Endothelial cell (in vitro differentiated cells): ENCODE measurements at places on chromosomes 1 and 21. TPM values are rescaled to one million over a fixed set of nuclear protein-coding genes. Genes with fewer than 3 reads are reported as not detected.

The DMRTB1 gene
- total RNA-seq = not detected

DNA sequence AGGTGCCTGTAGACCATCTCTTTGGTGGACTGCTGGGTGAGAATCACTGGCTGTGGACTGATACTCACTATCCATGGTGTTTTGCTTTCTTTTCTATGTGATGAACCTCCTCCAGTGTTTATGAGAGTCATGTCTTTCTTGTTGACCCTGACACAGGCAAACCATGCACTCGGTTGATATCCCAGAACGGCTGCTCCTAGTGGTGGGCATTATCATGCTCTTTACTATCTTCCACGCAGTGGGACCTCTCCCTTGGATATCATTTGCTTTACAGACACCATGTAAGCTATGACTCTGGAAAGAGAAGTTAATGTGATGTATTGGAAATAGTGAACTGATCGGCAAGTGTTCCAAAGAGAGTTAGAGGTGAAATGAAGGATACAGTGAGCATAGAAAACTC is 1455.6 kb downstream of the BRINP3 start:
- no peak overlapping the region for H3K4me3 ChIP-seq
- no peaks in the 10 kb centered on the region for H3K36me3 ChIP-seq
- DNase-seq = no peak

DNA sequence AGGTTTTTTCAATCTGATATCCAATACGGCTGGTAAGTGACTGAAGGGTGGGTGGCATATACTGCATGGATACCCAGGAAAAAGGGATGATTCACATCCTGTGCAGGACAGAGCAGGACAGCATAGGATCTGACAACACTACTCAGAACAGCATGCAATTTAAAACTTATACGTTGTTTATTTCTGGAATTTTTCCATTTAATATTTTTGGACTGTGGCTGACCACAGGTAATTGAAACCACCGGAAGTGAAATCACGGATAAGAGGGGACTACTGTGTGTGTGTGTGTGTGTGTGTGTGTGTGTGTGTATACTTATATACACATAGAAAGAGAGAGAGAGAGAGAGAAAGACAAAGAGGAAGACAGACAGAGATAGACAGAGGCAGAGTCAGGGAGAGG is 23.0 kb downstream of the ERICH3 start:
- peaks cover 14% of the 10 kb centered on the region for H3K4me1 ChIP-seq
- no peaks in the 10 kb centered on the region for H3K36me3 ChIP-seq
- H3K27me3 ChIP-seq = no peaks in the 10 kb centered on the region

- no peak overlapping the region for H3K4me3 ChIP-seq
- no peaks in the 10 kb centered on the region for H3K36me3 ChIP-seq
- peaks cover 4% of the 10 kb centered on the region for H3K27me3 ChIP-seq
- H3K27ac ChIP-seq = peak overlapping the region; percentile 63
- DNase-seq = no peak
Observed at GRCh38 chr1:94672001-94672400, 130.4 kb upstream of the F3 start.

- H3K27me3 ChIP-seq = peaks cover 3% of the 10 kb centered on the region
- H3K4me3 ChIP-seq = no peak overlapping the region
- H3K27ac ChIP-seq = no peak overlapping the region
- DNase-seq = no peak
Observed at GRCh38 chr1:100778748-100779147, 59.2 kb downstream of the VCAM1 start.

GRCh38 chr1:19410393-19410792 is 74.9 kb downstream of the CAPZB start:
- peaks cover 6% of the 10 kb centered on the region for H3K27me3 ChIP-seq
- H3K4me3 ChIP-seq = no peak overlapping the region
- DNase-seq = no peak
- no peaks in the 10 kb centered on the region for H3K36me3 ChIP-seq

The NDUFV3 gene
- 28.1 TPM for total RNA-seq

GRCh38 chr1:3698660-3699408 is 46.5 kb downstream of the TP73 start:
- DNase-seq = no peak
- H3K4me1 ChIP-seq = peaks cover 3% of the 10 kb centered on the region
- H3K27me3 ChIP-seq = peaks cover 15% of the 10 kb centered on the region
- no peak overlapping the region for H3K4me3 ChIP-seq
- no peak overlapping the region for H3K27ac ChIP-seq
- H3K36me3 ChIP-seq = no peaks in the 10 kb centered on the region

DNA sequence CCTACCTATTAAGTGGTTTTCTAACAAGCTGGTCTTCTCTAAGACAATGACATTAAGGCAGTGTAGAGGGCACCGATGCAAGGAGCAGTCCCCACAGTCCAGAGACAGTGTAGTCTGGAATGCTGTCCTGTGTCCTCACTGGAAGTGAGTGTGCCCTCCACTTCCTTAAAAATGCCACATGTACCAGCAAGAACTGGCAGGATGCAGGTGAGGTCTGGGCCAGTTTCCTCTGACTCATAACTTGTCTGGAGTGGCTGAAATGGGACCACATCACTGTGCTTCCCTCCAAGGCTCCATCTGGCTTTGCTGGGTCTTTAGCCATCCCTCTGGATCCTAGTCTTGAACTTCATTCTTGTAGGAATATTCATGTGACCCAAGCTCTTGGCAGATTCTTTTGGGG is 170.5 kb upstream of the KIAA0040 start:
- peaks cover 4% of the 10 kb centered on the region for H3K36me3 ChIP-seq
- H3K27ac ChIP-seq = no peak overlapping the region
- no peaks in the 10 kb centered on the region for H3K27me3 ChIP-seq
- no peak overlapping the region for H3K4me3 ChIP-seq
- no peak for DNase-seq

The TIE1 gene
- total RNA-seq = 643 TPM

The SPATA45 gene
- 0.82 TPM for total RNA-seq

GRCh38 chr1:66327588-66327987 is 206.4 kb upstream of the SGIP1 start:
- H3K27ac ChIP-seq = no peak overlapping the region
- H3K27me3 ChIP-seq = peaks cover 2% of the 10 kb centered on the region
- H3K4me1 ChIP-seq = peaks cover 44% of the 10 kb centered on the region
- no peak for DNase-seq
- no peak overlapping the region for H3K4me3 ChIP-seq
- H3K36me3 ChIP-seq = no peaks in the 10 kb centered on the region

The RGS7 gene
- total RNA-seq = 1.4 TPM

DNA sequence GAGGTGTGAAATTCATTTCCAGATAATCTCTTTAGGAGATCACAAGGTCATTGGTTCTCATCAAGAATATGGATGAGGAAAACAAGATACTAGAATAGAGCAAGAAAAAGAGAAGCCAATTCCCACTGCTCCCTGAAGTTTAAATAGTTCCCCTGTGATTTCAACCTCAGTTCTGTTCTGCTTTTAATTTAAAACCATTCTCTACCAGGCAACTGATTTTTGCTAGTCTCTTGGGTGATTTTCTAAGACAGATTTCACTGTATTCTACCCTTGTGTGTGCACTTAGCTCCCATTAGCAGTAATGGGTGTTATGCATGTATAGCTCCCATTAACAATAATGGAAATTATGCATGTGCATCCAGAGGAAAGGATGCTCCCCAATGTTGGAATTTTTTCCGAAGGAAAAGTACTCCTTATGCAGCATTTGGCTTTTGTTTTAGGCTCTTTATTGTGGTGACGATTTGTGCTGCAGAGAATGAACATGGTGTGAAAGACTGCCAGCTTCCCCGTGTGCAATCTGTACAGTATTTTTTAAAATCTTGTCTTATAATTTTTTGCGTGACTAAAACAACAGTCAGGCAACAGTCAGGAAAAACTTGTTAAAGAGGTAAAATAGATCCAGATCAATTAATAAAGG is 144.0 kb upstream of the ZRANB2 start:
- no peaks in the 10 kb centered on the region for H3K36me3 ChIP-seq
- DNase-seq = no peak
- H3K4me1 ChIP-seq = peaks cover 8% of the 10 kb centered on the region
- H3K4me3 ChIP-seq = no peak overlapping the region

GRCh38 chr1:158020886-158021620 is 27.6 kb downstream of the KIRREL1 start:
- H3K4me1 ChIP-seq = peaks cover 90% of the 10 kb centered on the region
- DNase-seq = no peak
- peaks cover 8% of the 10 kb centered on the region for H3K36me3 ChIP-seq
- H3K4me3 ChIP-seq = no peak overlapping the region
- H3K27ac ChIP-seq = peak overlapping the region; percentile 97

GRCh38 chr1:156464825-156465452 is 35.6 kb downstream of the MEF2D start:
- no peak overlapping the region for H3K27ac ChIP-seq
- H3K27me3 ChIP-seq = peaks cover 10% of the 10 kb centered on the region
- H3K36me3 ChIP-seq = peaks cover 22% of the 10 kb centered on the region
- no peak for DNase-seq

DNA sequence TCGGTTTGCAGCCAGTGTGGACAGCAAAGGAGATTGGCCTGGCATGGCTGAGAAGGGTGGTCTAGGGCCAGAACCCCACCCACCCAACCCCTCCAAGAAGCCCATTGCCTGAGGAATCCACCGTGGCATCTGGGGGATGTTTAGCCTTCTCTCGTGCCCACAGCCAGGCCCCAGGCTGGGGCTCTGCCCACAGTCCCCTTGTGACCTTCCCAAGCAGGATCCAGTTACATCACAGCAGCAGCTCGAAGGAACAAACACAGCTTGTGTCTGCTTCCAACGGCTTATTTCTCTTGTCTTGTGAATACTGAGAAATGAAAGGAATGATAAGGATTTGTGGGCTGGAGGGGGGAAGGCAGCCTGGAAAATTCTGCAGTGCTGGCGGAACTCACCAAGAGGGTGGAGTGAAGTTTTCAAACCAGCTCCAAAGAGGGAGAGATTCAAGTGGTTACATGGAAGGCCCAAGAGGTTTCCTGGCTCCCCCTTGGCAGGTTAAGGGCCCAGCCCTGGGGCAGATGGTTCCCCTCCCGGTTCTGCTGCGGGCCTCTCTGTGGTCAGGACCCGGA is 61.6 kb downstream of the DHRS3 start:
- no peak overlapping the region for H3K27ac ChIP-seq
- peaks cover 7% of the 10 kb centered on the region for H3K4me1 ChIP-seq
- no peak for DNase-seq
- peaks cover 3% of the 10 kb centered on the region for H3K27me3 ChIP-seq

DNA sequence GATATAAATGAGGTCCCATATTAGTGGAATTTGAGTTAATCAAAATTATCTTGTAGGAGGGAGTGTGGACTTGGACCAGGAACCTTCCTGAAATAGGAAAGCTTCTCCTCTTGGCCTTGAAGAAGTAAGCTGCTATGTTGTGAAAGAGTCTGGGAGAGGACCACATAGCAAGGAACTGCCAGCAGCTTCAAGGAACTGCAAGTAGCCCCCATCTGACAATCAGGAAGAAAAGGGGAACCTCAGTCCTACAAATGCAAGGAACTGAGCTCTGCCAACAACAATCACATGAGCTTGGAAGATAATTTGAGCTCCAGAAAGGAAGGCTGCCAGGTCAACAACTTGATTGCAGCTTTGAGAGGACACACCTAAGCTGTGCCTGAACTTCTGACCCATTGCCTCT is 8.2 kb upstream of the PRMT6 start:
- peaks cover 3% of the 10 kb centered on the region for H3K27me3 ChIP-seq
- H3K4me1 ChIP-seq = no peaks in the 10 kb centered on the region
- no peak for DNase-seq
- no peak overlapping the region for H3K4me3 ChIP-seq
- no peak overlapping the region for H3K27ac ChIP-seq
- peaks cover 4% of the 10 kb centered on the region for H3K36me3 ChIP-seq

The KIAA1614 gene
- total RNA-seq = 2.6 TPM

DNA sequence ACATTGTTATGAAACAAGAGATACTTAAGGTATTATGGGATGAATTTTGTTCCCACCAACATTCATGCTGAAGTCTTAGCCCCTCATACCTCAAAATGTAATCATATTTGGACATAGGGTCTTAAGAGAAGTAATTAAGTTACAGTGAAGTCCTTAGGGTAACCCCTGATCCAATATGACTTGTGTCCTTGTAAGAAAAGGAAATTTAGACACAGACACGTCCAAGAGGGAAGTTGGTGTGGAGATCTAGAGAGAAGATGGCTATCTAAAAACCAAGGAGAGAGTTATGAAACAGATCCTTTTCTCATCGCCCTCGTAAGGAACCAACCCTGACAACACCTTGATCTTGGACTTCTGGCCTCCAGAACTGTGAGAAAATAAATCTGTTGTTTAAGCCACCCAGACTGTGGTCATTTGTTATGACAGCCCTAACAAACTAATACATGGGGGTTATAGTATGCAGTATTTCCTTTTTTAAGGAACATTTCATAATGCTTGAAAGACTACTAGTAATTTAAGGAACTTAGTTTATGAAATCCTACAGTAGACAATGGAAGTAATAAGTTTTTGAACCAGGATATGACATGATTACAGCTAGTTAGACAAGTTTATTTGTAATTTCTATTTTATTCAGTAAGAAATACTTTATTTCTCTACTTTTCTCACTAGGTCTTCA is 875.5 kb upstream of the ADGRL2 start:
- DNase-seq = no peak
- H3K4me3 ChIP-seq = no peak overlapping the region
- H3K4me1 ChIP-seq = no peaks in the 10 kb centered on the region
- no peaks in the 10 kb centered on the region for H3K36me3 ChIP-seq

DNA sequence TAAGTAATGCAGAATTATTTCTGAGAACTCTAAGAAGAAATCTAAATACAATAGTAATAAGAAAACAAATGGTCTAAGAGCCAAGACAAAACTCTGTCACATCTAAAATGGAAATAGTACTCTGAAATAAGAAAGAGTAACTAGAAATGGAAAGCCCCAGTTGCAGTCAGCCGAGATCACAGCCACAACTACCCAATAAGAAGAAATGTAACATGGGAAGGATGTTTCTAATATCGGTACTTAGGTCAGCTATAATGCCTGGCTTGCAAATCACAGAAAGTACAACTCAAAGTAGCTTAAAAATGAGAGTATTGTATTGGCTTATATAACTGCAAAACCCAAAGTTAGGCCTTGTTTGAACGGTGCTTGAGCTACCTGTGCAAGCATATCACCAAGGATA is 58.6 kb upstream of the USP25 start:
- no peaks in the 10 kb centered on the region for H3K36me3 ChIP-seq
- H3K27me3 ChIP-seq = no peaks in the 10 kb centered on the region
- no peak for DNase-seq

The PLEKHG5 gene
- 109 TPM for total RNA-seq

DNA sequence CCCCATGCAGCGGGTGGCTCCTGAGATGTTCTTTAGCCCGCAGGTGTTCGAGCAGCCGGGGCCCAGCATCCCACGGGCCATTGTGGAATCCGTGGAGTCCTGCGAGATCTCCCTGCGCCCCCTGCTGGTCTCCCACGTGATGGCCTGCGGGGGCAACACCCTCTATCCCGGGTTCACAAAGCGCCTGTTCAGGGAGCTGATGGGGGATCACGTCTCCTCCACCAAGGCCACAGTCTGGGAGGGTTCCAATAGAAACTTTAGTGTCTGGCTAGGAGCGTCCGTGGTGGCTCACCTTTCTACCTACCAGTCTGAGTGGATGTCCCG is 71.0 kb downstream of the ACTL8 start:
- no peaks in the 10 kb centered on the region for H3K4me1 ChIP-seq
- H3K27ac ChIP-seq = no peak overlapping the region
- no peaks in the 10 kb centered on the region for H3K27me3 ChIP-seq
- no peak overlapping the region for H3K4me3 ChIP-seq

GRCh38 chr1:182955596-182956588 is 2.9 kb upstream of the SHCBP1L start:
- H3K36me3 ChIP-seq = no peaks in the 10 kb centered on the region
- no peak overlapping the region for H3K27ac ChIP-seq
- no peak overlapping the region for H3K4me3 ChIP-seq
- no peaks in the 10 kb centered on the region for H3K27me3 ChIP-seq
- no peak for DNase-seq
